Left colon (tissue), 2 donors: ENCODE measurements at places on chromosomes 1 and 21. TPM values are rescaled to one million over a fixed set of nuclear protein-coding genes. Genes with fewer than 3 reads are reported as not detected.

GRCh38 chr21:37469441-37469840 is 102.9 kb downstream of the DYRK1A start:
- DNase-seq = no peak

DNA sequence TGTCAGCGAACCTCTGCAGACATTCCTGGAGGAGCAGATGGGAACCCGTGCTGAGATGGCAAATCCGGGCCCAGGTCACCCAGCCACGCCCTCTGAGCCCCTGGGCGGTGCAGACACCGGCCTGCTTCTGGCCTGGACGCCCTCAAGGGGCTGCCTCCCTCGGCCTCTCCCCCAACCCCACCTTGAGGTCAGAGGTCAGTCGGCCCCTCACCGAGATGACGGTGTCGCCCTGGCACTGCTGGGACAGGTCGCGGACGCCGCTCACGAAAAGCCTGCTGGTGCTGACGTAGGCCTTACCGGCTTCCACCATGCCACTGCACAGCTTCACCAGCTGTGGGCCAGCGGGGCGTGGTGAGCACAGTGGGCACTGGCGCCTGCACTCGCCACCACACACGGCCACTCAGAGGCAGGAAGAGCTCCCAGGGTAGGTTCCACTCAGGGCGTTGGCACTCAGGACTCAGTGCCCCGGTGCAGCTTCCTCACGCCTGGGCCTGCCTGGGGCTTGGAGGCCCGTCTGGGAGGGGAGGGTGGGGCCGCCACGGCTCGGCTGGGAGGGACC is 4.7 kb downstream of the ACAP3 start:
- no peak for DNase-seq

The GJA9 gene
- 1.2 TPM for total RNA-seq

The MYBPH gene
- not detected for total RNA-seq

DNA sequence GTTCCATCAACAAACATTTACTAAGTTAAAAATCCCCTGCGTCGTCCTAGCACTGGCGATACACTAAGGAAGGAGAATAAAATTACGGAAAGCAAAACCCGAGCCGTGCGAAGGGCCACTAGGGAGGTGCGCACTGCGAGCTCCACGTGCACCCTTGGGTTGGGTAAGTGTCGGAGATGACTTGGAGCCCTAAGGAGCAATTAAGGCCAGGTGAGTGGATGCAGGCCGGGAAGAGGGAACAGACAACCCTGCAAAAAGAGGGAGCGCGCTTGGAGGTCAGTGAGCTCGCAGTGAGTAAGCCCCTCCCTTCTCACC is 704 bp downstream of the WDR4 start:
- no peak for DNase-seq

GRCh38 chr1:227223171-227223806 is 95.0 kb downstream of the CDC42BPA start:
- no peak for DNase-seq

- DNase-seq = no peak
Measured at GRCh38 chr1:211091867-211092266, 42.1 kb downstream of the KCNH1 start.

DNA sequence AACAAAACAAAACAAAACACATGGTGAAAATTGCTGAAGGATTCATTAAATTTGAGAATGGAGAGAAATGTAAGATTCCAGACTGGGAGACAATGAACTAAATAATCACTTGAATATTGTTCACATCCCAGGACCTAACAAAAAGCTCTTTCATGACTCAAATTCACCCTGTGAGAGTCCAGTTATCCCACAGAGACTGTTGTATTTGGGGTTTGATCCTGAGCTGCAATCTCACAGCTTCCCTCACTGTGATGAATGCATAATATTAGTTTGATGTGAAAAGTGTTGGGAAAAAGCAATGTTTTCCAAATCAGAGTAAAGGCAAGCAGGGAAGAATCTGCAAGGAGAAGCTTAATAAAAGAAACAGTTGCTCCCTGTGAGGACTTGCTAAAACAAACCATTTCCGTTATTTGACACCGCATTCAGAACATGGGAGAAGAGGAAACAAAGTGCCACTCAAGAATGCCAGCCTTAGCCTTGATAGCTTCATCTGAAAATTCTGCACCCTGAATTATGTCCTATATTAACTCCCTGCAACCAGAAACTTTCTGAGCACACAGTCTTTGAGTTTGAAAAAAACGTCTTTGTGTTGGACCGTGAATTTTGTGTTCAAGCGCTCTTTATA is 208.8 kb downstream of the DAB1 start:
- no peak for DNase-seq

The LCK gene
- 2.0 TPM for total RNA-seq

GRCh38 chr1:56063461-56063860 is 515.9 kb downstream of the PLPP3 start:
- DNase-seq = no peak

The NPL gene
- 9.4 TPM for total RNA-seq

The RHEX gene
- total RNA-seq = 1.6 TPM

- no peak for DNase-seq
Measured at GRCh38 chr21:33761441-33762036, 119.2 kb downstream of the ITSN1 start.

The PTBP2 gene
- total RNA-seq = 15.9 TPM

DNA sequence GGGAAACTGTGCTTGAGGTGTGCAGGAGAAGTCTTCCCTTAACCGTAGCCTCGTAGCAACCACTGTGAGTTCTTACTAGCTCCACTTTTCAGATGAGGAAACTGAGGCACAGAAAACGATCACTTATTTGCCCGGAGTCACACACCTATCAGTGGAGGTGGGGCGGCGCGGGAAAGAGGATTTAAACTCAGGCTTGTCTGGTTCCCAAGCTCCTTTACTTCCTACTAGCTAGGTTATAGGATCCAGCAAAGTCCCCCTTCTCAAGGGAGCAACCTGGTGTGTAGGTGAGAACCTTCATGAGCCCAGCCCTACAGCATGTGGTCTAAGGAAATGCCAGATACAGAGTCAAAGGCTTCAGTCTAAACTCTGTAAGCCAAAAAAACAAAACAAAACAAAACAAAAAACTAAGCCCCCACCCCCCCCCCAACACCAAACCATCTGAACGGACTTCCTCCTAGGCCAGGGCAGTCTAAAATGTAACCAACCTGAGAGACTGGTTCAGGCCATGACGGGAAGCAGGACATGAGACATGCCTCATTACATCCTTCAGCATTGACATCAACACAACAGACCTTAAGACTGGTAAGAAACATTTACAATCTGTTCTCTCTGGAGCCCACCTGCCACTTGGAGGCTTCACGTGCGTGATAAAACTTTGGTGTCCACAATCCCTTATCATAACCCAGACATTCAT is 709 bp upstream of the FBXO42 start:
- DNase-seq = peak; percentile 58

GRCh38 chr1:206098242-206098919 is 18.8 kb downstream of the AVPR1B start:
- no peak for DNase-seq

GRCh38 chr1:67148516-67149178 is 13.9 kb upstream of the C1orf141 start:
- DNase-seq = no peak

GRCh38 chr1:184465489-184466146 is 78.8 kb downstream of the C1orf21 start:
- DNase-seq = no peak

GRCh38 chr1:31764312-31765040 is at the start of gene ADGRB2:
Gene ADGRB2 (minus strand): TSS chr1:31764340. CDS start chr1:31757221, 7,119 bp downstream.
- no peak for DNase-seq

The F13B gene
- total RNA-seq = not detected

DNA sequence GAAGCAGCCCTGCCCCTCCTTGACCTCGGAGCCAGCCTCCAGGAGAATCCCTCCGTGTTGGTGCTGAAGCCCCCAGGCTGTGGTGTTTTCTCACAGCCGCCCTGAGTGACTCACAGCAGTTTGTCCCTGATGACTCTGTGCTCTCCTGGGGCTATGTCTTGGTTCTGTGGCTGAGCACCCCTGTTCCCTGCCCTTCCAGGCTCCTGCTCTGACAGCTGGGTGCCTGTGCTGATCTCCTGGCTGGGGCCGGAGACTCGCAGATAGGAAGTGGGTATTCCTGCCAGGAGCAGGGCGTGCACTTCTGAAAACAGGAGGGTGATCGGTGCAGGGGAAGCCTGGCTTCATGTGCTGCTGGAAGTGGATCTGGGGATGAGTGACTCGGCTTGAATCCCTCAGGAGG is 34.5 kb downstream of the POFUT2 start:
- no peak for DNase-seq

The AK5 gene
- 0.43 TPM for total RNA-seq

The CTSS gene
- total RNA-seq = 576 TPM

The IFNLR1 gene
- 23.2 TPM for total RNA-seq

- DNase-seq = peak; percentile 67
Measured at GRCh38 chr1:68213843-68214242, 18.5 kb downstream of the WLS start.

The LRRC38 gene
- not detected for total RNA-seq

The PHACTR4 gene
- 61.8 TPM for total RNA-seq

GRCh38 chr1:8323706-8324105 is 5.8 kb downstream of the SLC45A1 start:
- no peak for DNase-seq

The LUZP1 gene
- total RNA-seq = 43.7 TPM

- no peak for DNase-seq
Measured at GRCh38 chr21:22224261-22224660, 1226.1 kb downstream of the NCAM2 start.

GRCh38 chr1:6329851-6330250 is 63.7 kb downstream of the ACOT7 start:
- DNase-seq = no peak

GRCh38 chr1:211625040-211625439 is 46.1 kb upstream of the SLC30A1 start:
- DNase-seq = no peak

GRCh38 chr1:117860896-117861610 is 68.4 kb downstream of the GDAP2 start:
- no peak for DNase-seq

- no peak for DNase-seq
Measured at GRCh38 chr1:164774819-164775654, 216.1 kb downstream of the PBX1 start.

DNA sequence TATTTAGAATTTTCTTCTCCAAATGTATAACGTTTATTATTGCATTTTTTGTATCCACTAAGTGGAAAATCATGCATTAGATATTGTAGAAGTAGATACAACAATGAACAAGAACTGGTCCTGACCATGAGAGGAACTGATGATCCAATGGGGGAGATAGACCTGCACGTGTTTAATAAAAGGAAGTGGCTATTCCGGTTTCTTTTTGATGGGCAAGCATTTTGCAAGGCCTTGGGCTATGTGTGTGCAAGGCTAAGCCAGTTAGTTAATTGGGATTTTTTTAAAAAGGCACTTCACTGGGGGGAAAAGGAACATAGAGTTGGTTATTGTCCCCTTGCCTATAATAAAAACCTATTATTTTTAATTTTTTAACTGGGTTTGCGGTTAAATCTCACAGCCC is 961 bp upstream of the VCAM1 start:
- DNase-seq = no peak

The ADORA3 gene
- total RNA-seq = 2.1 TPM

The RHCE gene
- total RNA-seq = 0.31 TPM

GRCh38 chr1:65503427-65503826 is 83.0 kb downstream of the LEPR start:
- DNase-seq = no peak

- no peak for DNase-seq
Measured at GRCh38 chr21:33259995-33260394, 6.2 kb upstream of the IL10RB start.

The TARS2 gene
- total RNA-seq = 22.0 TPM

GRCh38 chr1:205306929-205307566 is 14.5 kb downstream of the NUAK2 start:
- peak; percentile 67 for DNase-seq

DNA sequence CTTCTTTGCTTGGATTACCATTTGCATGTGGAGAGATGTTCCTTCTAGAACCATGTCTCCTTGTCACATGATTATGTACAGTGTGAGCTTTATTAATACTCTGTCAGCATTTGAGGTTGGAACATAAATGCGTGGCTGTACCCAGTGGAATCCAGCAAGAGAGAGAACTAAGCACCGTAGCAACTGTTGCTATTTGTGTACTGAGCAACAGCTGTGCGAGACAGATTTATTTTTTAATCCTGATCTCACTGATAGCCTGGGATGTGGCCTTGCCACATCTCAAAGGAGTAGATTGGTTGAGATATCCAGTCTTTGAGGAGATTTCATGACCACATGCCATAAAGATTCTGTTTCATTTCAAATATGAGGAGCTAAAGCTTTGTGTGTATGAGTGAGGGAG is 43.4 kb downstream of the KIF1B start:
- no peak for DNase-seq

The DYNLT4 gene
- 0.47 TPM for total RNA-seq

The XCL2 gene
- total RNA-seq = 0.67 TPM

GRCh38 chr1:94843846-94844245 is 23.7 kb downstream of the SLC44A3 start:
- no peak for DNase-seq

DNA sequence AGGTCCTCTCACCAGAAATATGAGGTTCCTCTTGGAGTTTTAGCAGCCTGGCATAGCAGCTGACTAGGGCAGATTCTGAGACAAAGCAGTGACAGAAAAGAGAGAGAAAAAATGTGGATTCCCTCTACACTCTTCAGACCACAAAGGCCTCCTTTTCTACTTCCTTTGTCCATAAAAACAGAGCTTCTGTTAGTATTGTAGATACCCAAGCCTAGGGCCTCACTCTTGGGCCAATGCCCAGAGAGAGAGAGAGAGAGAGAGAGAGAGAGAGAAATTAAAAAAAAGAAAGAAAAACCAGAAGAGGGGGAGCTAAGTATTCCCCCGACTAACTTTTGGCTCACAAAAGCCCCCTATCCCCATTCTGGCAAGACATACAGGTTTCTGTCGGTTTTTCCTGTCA is 2.4 kb upstream of the ZRANB2 start:
- no peak for DNase-seq

DNA sequence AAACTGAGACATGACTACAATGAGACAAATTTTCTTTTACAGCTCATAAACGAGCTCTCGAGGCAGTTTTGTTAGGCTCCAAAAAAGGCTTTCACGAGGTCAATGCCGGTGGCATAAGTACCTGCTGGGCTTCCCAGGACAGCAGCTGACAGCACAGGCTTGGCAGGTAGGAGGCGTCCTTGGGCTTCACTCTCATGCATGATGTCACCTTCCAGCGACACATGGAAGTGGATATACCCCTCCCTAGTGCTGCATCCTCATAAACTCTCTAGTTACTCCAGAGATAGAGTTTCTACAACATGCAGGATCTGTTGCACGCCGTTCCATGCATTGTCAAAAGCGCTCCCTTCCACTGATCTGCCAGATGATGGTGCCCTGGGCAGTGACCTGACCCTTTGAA is 112.5 kb upstream of the PAXBP1 start:
- DNase-seq = no peak

The MEGF6 gene
- 8.2 TPM for total RNA-seq

The CRYBG2 gene
- total RNA-seq = 69.3 TPM

- DNase-seq = no peak
Measured at GRCh38 chr1:104402178-104402577, 652.5 kb downstream of the AMY1C start.
